Breast epithelium (tissue), 4 donors: ENCODE measurements at places on chromosomes 13 and 19.

GRCh38 chr19:1520203-1520780 lies 3.6 kb upstream of the PLK5 start:
- no peak for DNase-seq

GRCh38 chr19:37304190-37304883 lies 66.6 kb upstream of the ZNF527 start:
- no peak for DNase-seq

GRCh38 chr13:109368230-109368629 lies 418.2 kb downstream of the IRS2 start:
- no peak for DNase-seq

GRCh38 chr13:23059173-23059572 lies 121.6 kb upstream of the SGCG start:
- DNase-seq = no peak

DNA sequence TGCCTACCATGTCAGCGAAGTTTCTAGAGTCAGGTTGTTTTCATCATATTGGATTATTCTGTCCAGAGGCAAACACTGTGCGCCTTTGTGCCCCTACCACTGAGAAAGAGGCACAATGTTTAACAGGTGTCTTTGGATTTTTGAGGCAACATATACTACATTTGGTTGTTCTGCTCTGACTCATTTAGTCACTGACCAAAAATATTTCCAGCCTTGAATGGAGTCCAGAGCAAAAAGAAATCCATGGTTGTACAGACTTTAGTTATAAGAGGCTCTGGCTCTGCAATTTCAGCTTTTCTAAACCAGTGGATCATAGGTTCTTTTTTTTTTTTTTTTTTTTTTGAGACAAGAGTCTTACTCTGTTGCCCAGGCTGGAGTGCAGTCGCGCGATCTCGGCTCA lies 35.7 kb downstream of the LACC1 start:
- no peak for DNase-seq

GRCh38 chr13:113883314-113883811 lies 19.5 kb upstream of the GAS6 start:
- DNase-seq = no peak

- no peak for DNase-seq
These were observed 211.9 kb downstream of the FGF9 start for GRCh38 chr13:21882766-21883165.

- no peak for DNase-seq
These were observed 4.0 kb downstream of the PDS5B start for GRCh38 chr13:32590266-32590665.

- no peak for DNase-seq
These were observed 38.8 kb downstream of the ARHGEF7 start for GRCh38 chr13:111153977-111154332.

- DNase-seq = no peak
These were observed 133.9 kb upstream of the TMTC4 start for GRCh38 chr13:100808330-100809128.

- DNase-seq = peak; percentile 64
These were observed 7.3 kb downstream of the ELOF1 start for GRCh38 chr19:11551603-11552235.

GRCh38 chr13:98348466-98349200 lies 171.6 kb upstream of the RNF113B start:
- no peak for DNase-seq

DNA sequence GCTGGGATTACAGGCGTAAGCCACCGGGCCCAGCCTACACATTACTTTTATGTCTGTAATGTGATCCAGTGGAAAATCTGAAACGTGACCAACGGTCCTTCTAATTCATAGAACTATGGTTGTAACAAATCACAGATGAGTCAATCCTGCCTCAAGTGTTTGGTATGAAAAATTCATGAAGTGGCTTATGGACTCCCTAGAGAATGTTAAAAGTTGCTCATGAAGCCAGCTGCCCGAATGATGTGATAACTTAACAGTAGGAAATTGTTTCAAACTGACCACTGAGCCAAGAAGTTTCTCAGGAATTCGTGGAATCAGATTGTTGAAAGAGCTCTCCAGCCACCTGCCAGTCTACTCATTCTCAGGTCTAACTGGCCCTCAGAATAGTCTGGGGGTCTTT lies 59.4 kb upstream of the FARP1 start:
- no peak for DNase-seq

DNA sequence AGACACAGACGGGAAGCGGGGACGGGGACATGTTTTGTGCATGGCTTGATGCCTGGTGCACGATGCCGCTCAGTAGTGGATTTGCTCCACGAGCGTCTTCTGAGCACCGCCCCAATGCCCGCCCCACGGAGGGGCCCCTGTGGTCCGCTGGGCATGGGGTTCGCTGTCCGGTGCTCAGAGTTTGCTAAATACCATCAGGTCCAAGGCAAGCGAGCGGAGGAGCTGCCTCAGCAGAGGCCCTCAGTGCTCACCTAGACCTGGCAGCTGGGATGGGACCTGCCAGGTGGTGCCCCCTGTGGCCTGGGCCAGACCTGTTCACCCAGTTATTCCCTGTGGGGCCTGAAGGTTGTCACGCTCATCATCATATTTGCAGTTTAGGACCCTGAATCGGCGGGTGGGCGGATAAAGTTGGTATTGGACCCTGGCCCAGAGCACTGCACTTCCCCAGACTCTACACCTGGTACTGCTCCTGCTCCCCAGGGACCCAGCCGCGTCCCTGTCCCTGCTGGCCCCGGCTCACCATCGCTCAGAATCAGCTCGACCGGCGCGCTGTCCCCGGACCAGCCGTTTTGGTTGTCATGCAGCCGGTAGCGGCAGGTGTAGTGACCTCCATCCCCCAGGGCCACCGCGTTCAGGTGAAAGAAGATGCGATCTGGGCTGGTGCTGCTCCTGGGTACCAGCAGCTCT lies 2.3 kb downstream of the A1BG start:
- no peak for DNase-seq

DNA sequence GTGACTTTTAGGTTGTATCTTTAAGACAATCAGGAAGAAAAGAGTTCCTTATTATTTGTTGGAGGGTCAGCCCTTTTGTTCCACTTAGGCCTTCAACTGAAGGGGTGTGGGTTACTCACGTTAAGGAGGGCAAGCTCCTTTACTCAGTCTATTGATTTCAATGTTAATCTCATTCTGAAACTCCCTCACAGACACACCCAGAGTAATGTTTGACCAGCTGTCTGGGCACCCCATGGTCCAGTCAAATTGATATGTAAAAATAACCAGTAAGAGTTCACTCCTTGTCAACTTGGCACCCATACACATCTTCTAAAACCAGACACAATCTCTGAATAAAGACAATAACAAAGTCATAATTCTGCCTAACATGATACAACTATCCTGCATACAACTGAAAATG lies 292.9 kb downstream of the KLF5 start:
- no peak for DNase-seq

DNA sequence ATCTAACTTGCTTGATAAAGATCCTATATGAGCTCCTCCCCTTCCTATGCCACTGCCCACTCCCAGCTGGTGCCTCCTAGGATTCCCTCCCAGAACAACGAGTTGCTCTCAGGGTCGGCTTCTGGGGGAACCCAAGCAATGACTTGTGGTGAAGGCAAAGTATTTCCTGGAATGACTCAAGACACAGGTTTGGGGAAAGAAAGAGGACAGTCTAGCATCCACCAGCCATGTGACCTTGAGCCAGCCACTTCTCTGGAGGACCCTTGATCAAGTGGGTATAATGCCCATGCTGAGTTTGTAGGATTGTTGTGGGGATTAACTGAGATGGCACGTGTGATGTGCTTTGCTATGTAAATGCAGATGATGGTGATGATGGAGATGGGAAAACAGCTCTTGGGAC lies 33.0 kb downstream of the MBD3L2B start:
- no peak for DNase-seq

- DNase-seq = no peak
These were observed 3.9 kb downstream of the PLK5 start for GRCh38 chr19:1527650-1528309.

- DNase-seq = no peak
These were observed 26.5 kb downstream of the C19orf47 start for GRCh38 chr19:40321566-40322270.

DNA sequence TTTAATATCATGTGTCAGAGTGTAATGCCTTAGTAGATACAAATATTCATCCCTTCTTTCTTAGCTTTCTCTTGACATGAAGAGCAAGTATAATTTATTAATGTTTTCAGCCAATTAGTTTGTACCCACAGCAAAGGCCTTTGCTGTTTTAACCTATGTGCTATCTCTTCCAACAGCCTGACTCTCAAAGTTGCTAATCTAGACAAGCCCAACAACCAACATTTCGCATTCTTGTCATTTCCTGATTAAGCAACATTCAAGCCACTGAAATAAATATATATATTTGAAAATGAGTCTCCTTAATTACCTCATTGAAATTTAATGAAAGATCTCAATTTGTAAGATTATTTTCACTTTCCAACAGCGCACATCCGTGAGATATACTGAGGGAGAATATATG lies 18.5 kb downstream of the EPSTI1 start:
- DNase-seq = no peak

- no peak for DNase-seq
These were observed 3.1 kb upstream of the OLFM2 start for GRCh38 chr19:9939301-9939913.

- DNase-seq = peak; percentile 76
These were observed 48.6 kb downstream of the SCEL start for GRCh38 chr13:77584106-77584505.

GRCh38 chr13:49935171-49936074 lies 717 bp downstream of the SPRYD7 start:
- no peak for DNase-seq

- DNase-seq = no peak
These were observed 49.9 kb downstream of the SLC7A9 start for GRCh38 chr19:32819419-32820400.

- DNase-seq = no peak
These were observed 43.9 kb downstream of the RGCC start for GRCh38 chr13:41501281-41501680.

DNA sequence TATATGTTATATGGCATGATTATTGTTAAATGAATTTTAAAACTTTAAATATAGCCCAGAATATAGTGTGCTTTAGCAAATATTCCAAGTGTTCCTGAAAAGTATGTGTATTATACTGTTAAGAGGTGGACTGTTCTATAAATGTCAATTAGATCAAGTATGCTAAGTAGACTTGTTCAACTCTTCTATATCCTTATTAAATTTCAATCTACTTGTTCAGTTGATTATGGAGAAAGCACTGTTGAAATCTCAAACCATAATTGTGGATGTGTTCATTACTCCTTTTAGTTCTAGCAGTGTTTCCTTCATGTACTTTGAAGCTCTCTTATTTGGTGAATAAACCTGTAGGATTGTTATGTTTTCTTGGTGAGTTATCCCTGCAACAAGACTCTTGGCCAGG lies 52.5 kb downstream of the SPACA7 start:
- DNase-seq = no peak

DNA sequence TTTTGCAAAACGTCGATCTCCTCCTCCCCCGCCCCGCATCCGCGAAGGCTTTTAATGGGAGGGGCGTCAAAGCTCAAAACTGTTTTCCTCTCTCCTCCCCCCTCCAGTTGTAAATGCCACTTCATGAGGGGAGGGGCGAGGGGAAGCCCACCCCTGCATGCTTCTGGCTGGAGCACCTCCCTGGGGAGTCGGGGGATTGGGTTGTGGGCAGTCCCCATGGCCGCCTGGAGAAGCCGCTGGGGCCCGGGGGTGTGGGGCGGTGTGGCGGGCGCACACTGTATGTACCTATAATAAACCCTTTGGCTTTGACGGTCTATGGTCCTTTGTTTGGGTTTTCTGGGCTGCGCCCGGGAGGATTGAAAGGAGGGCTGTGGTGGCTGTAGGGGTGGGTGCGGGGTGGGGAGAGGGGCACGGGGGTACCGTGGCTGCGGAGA lies 505 bp upstream of the SHKBP1 start:
- no peak for DNase-seq

DNA sequence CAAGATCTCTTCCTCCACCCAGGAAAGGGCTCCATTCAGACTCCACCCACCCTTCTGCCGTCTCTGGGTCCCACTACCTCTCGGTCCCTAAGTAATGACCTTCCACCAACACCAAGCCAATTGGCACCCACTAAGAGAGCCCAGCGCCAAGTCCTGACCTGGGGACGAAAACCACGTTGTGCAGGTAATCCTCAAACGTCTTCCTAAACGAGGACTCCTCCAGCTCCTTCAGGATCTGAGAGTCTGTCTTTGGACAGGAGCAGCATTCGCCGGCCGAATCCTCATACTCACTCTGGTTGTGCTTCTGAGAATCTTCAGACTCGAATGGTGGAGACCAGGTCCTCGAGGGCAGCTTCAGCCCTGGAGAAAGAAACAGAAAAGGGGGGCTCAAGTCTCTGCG lies 83.1 kb downstream of the ZNF557 start:
- no peak for DNase-seq

DNA sequence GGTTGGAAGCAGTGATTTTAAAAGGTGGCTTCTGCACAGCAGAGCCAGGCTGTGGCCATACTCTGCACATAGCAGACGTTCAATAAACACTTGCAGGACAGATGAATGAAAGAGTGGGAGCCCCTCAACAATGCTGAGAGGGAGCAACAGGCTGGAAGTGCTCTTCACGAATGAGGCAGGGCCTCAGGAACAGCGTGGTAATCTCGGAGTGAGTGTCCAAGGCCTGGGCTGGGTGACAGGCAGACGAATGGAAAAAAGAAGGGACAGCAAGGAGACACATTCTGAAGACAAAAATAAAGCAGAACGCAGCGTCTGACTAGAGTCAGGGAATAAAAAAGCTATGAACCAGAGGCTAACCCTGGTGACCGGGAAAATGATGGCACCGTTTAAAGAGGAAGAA lies 11.1 kb downstream of the GJA3 start:
- no peak for DNase-seq

DNA sequence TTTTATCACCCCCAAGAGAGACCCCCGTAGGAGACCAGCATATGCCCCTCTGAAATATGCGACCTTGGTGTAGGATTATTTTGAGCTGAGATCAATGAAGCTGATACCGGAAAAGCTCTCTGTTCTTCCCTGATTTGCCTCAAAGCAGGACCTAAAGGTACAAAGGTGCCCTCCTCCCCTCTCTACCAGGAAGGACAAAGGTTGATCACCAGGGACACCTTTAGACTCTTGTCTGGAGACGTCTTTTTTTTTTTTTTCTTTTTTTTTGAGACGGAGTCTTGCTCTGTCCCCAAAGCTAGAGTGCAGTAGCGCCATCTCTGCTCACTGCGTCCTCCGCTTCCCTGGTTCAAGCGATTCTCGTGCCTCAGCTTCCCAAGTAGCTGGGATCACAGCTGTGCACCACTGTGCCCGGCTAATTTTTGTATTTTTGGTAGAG lies 792 bp upstream of the PEX11G start:
- DNase-seq = no peak

DNA sequence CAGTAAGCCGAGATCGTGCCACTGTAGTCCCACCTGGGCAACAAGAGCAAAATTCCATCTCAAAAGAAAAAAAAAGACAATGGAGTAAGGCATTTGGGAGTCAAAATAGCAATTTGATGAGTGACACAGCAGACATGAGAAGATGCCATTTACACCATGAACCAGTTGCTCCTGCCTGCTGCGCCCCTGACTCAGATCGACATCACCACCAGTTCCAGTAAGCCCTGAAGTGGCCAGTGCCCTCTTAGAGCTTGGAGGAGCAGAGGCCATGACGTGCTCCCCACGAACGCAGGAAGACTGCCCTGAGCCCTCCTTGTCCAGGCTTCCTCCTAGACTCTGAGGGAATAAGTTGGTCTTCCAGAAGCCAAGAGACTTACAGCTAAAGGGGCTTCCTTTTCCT lies 339.2 kb downstream of the MYO16 start:
- DNase-seq = no peak
